COR-L47 (cell line): ENCODE measurements at places on chromosomes 2 and 18.

GRCh38 chr18:3885209-3885792 is 435.3 kb downstream of the TGIF1 start:
- DNase-seq, result peak; percentile 53

DNA sequence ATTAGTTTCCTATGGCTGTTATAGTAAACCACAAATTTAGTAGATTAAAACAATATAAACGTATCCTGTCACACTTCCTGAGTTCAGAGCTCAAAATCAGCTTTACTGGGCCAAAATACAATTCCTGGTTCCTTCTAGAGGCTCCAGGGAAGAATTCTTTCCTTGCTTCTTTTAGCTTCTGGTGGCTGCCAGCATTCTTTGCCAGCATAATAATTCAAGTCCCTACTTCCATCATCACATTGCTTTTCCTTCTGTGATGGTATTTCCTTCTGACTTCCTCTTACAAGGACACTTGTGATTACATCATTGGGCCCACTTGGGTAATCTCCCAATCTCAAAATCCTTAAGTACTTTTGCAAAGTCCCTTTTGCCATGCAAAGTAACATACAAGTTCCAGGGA is 40.6 kb downstream of the MOB4 start:
- DNase-seq, result no peak

- DNase-seq, result no peak
Observed at GRCh38 chr2:122988395-122989221, 1036.5 kb upstream of the CNTNAP5 start.

GRCh38 chr2:201414099-201415023 is 36.9 kb downstream of the TRAK2 start:
- no peak for DNase-seq

DNA sequence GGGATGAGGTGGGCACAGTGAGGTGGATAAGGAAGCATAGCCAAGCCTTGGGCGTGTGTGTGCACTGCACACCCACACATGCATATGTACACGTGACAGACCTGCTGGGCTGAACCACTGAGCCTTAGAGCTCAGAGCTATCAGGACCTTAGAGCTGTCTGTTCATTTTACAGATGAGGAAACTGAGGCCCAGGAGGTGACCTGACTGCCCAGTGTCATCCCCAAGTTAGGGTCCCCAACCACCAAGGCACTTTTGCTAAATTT is 8.2 kb upstream of the SNED1 start:
- DNase-seq, result no peak

DNA sequence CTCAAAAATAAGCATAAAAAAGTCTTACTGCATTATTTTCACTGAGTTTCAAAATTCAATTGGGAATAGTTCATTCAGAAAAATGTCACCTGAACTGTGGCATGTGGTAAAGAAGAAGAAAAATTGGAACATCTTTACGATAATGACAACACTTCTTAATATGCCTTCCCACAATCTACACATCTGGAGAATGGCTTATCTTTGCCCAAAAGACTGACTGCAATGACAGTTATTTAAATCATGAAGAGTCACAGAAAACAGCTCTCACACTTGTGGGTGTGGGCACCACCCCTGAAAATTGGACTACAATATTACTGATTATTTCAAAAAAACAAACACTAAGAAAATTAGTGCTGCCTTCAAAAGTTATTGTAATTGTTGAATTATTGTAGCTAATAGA is 152.3 kb downstream of the USP34 start:
- DNase-seq, result no peak

DNA sequence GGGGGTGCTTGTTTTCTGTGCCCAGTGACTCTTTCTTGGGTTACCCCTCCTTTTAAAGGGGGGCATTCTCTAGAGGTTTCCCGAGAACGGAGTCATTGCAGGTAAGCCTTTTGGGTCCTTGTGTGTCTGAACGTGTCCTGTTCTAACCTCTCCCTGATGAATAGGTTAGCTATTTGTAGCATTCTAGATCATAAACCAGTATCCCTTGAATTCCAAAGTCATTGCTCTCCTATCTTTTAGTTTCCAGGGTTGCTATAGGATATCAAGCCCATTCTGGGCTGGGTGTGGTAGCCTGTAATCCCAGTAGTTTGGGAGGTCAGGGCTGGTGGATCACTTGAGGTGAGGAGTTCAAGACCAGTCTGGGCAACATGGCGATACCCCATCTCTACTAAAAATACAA is 65.9 kb upstream of the YWHAQ start:
- DNase-seq, result no peak

GRCh38 chr2:10873171-10873570 is 38.6 kb upstream of the KCNF1 start:
- no peak for DNase-seq
